Activated CD4-positive, alpha-beta memory T cell treated with anti-CD3 and anti-CD28 coated beads for 36 hours (primary cell): ENCODE measurements at places on chromosomes 7 and 10.

DNA sequence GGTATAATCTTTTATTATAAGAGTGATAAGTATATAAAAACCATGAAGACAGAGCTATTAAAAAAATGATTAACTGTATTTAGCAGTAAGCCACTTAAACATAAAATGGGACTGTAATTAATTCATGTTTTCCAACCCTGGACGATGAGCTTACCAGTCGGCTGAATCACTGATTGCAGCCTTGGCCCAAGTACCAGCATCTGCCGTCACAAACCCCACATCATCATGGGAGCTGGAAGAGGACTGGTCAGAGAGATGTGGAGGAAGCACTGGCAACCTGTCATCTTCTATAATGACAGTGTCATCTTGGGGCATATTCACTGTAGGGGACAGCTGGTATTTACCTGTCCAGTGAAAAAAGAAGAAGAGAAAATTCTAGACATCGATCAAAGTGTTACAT, 473.6 kb downstream of the PARD3 start:
- DNase-seq = no peak

DNA sequence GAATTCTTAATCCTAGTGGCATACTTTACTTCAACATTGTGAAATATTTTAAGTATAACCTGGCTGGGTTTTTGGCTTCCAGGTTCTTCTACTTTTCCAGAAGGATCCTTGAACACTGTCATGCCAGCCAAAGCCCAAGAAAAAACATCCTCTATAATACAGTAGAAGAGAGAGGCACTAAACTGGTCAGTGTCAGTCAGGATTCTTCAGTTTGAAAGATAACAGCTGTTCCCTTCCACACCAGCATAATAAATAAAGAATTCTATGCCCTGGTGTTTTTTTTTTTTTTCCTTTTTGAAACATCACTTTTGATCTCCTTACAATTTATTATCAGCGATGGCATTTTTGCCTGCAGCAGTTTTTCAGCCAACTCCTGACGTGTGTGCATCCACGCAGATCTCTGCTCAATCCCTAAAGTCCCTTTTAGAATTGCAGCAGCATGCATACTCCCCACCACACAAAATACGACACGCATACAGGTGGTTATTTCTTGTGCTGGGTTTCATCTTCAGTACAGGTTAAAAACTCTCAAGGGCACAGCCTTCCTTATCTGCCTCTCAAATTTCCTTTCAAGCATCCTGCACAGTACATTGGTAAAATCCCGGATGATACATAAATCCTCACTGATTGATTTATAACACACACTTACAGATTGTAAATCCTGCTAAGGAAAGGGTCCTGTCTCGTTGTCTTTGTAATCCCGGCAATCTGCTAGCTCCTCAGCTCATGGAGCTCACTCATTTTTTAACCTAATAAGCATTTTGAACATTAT, 100.2 kb downstream of the TPK1 start:
- no peak for DNase-seq

- DNase-seq = peak; percentile 32
These were observed 24.6 kb upstream of the MKLN1 start for GRCh38 chr7:131302876-131303707.

- DNase-seq = peak; percentile 15
These were observed 81.0 kb downstream of the PPP1R3C start for GRCh38 chr10:91551856-91552255.
